ENCODE measurements at places on chromosomes 3 and 15. TPM values are rescaled to one million over a fixed set of nuclear protein-coding genes. Genes with fewer than 3 reads are reported as not detected.

Gene RPLP1
- 1,915 TPM for total RNA-seq

DNA sequence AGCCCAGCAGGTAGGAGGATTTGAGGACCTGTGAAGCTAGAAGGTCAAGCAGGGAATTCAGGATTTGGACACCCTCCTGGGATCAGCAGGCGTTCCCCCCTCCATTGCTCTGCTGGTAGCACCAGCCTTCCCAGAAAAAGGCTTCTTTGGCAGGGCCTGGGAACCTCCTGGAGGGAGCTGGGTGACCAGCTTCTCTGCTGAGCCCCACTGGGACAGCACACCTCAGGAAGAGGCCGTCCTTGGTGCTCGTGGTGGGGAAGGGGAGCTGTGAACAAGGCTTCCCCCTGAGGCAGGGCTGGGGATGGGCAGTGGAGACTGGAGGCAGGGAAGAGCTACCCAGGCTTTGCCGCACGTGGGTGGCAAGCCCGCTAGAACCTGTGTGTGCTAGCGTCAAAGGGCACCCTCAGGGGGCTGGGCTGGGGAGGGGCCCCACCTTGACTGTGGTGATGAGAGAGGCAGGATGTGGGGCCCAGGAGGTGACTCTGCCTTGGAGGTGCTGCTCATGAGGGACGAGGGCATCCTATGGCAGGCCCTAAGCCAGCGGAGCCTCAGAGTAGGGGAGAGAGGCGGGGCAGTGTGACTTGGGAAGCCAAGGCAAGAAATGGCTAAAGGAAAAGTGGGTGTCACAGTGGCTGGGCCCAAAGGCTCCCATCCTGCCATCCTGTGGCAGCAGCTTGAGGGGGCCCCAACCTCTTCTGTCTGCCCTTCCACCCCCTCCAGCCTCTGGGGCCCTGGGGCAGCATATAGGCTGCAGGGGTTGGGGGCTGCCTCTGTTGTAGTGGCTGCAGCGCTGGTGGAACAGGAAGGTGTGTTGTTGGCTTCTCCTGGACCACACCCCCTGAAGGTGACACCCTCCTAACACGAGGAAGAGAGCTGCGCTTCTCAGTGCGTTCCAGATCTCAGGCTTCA is 20.7 kb downstream of the KLF13 start:
- no peak for DNase-seq

- no peak for DNase-seq
Measured at GRCh38 chr15:52382647-52383046, 87.0 kb upstream of the MYO5C start.

DNA sequence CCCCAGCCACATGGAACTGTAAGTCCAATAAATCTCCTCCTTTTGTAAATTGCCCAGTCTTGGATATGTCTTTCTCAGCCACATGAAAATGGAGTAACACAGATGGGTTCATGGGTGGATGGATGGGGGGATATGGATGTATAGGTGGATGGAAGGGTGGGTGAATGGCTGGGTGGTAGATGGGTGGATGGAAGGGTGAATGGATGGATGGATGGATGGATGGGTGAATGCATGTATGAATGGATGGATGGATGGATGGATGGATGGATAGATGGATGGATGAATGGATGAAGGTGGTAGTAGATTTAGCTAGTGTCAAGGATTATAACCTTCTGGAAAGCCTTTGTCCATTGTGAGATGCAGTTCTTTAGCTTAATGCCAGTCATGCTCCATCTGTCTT is 146.1 kb upstream of the ATP2B2 start:
- DNase-seq, result no peak

DNA sequence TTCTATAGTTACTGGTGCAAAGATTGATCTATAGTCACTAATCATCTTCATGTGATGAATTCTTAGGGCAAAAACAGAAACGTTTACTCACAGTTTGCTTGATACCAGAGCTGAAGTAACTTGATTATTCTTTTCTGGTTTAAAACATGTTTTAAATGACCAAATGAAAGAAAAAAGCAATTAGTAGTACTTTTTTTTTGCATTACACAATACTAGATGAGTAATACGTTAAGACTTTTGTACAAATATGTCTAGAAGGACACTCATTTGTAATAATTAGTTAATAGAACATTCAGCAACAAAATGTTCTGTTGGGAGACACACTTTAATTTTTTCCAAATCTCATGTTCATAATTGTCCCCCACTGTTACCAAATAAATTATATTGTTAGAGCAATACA is 523.2 kb downstream of the SOX2 start:
- DNase-seq, result no peak

All from ureter (tissue), 1 donor.